NB4 (cell line): ENCODE measurements at places on chromosomes 11 and 22.

DNA sequence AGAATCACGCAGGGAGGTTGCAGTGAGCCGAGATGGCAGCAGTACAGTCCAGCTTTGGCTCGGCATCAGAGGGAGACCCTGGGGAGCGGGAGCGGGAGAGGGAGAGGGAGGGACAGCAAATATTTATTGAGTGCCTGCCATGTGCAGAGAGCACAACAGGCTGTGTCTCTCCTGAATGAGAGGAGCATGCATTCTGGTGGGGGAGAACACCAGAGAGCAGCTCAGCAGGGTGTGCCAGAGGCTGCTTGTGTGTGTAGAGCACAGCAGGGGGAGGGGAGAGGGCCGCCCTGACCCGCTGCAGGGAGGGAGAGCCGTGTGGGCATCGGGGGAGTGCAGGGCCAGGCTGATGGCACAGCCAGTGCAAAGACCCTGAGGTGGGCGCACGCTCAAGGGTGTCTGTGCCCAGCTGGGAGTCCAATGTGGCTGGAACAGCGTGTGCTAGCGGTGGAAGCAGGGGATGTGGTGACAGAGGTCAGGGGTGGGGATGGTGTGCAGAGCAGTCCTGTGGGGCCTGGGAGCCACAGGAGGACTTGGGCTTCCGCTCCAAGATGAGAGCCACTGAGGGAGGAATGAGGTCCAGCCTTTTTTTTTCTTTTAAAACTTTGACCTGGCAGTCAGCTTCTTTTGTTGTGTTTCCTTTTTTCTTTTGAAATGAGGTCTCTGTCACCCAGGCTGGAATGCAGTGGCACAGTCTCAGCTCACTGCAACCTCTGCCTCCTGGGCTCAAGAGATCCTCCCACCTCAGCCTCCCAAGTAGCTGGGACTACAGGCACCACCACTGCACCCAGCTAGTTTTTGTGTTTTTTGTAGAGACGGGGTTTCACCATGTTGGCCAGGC, 12.0 kb downstream of the PPIL2 start:
- DNase-seq: no peak

DNA sequence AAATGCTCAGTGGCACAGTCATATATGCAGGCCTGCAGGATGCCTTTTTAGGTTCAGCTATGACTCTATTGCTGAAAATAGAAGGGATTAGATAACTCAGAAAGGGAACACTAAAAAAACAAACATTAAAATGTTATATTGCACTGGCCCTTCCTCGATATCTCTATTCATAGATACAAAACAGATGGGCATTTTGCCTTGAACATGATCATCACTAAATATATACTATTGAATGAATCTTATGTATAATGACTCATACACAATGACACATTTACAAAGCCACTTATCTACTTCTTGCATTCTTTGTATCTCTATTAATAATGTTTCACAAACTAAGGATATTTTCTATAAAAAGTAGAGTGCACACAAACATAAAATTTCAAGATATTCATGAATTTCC, 2352.8 kb upstream of the RAG2 start:
- no peak for DNase-seq

- DNase-seq: no peak
Measured at GRCh38 chr11:110857892-110858546, 145.8 kb upstream of the ARHGAP20 start.

DNA sequence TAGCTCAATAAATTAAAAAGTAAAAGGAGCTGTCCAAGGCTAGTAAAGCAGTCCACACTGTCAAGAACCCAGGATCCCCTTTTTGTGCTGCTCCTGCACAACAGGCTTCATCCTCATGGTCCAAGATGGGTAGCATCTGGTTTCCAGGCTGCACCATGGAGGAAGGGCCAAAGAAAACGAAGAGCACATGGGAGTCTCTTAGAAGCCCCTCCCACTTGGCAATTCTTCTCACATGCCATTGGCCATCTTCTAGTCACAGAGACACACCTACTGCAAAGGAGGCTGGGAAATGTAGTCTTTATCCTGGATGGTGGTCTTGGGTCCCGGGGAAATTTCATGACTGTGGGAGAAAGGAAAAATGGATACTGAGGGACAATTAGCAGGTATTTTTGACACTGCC, 37.8 kb downstream of the PRR5L start:
- DNase-seq: peak; percentile 34

- DNase-seq: no peak
Measured at GRCh38 chr11:912266-912665, 1.7 kb upstream of the CHID1 start.

GRCh38 chr11:10667521-10667885, 26.1 kb downstream of the IRAG1 start:
- DNase-seq: no peak

- DNase-seq: no peak
Measured at GRCh38 chr11:11345099-11345498, 8.0 kb downstream of the CSNK2A3 start.

GRCh38 chr11:60914633-60915247, 782 bp downstream of the TMEM109 start:
- peak; percentile 70 for DNase-seq

DNA sequence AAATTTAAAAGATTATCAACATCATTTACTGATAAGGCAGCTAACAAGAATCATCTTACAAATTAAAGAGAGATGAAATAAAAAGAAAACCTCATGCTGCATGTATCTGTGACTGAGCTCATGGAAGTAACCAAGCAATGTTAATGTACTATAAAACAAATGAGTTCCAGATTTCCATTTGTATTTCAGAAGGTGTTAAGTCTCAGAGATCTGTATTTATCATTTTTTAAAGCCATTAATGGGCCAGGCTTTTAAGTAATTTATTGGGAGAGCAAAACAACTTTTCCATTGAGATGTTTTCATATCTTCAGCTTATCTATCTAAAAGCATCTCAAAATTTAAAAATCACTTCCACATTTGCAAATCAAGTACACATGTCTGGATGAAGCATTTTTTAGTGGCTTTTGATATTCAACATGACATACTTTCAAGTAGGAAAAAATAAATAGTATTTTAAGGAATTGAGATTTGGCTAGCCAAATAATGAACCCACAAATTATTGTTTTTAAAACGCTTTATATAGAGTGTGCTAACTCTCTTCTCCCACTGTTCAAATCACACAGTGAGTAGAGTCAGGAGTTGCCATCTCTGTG, 17.9 kb upstream of the BBOX1 start:
- no peak for DNase-seq

DNA sequence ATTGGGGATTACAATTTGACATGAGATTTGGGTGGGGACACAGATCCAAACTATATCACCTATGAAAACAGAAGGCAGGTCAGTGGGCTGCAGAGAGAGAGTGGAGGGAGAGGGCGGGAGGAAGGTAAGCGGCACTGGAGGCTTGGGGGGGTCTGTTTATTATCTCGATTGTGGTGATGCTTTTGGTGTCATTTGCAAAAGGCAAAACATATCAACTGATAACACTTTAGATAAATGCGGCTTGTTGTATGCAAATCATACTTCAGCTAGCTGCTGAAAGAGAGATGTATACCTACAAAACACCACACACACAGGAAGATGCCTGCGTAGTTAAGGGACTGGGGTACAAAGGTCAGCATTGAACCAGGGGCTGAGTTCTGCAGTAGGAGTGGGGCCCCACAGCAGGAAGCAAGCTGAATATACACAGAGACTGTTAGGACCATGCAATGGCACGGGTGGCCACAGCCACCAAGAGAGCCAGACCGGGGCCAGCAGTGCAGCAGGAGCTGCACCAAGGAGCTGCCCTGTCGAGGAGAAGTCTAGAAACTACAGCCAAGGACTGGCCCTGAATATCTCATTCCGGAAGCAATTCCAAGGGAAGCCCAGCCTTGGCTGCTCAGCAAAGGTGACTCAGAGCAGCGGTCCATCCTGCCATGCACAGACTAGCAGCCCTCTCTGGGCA, 23.8 kb upstream of the TOLLIP start:
- DNase-seq: no peak

DNA sequence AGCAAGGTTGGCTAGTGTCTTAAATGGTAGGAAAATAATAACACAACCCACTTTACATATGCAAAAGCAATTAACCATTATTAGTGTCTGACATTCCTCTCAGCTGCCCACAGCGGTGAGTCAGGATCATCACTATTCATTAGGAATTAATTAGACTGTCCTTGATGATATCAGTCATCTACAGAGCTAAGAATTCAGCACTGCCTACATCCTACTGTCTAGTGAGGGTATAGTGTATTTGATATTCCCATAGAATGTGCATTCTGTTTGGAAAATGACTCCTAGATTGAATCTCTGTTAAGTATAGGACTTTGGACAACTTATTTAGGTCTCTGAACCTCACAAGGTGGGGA, 82.2 kb downstream of the TEAD1 start:
- DNase-seq: no peak

- no peak for DNase-seq
Measured at GRCh38 chr11:63853476-63853875, 14.6 kb downstream of the MARK2 start.

- peak; percentile 20 for DNase-seq
Measured at GRCh38 chr11:107044503-107044902, 26.2 kb upstream of the GUCY1A2 start.

GRCh38 chr11:30326906-30327305, 4.0 kb downstream of the ARL14EP start:
- DNase-seq: no peak

- DNase-seq: peak; percentile 38
Measured at GRCh38 chr11:48043111-48043990, 63.0 kb downstream of the PTPRJ start.

- peak; percentile 87 for DNase-seq
Measured at GRCh38 chr11:17277024-17277584, 565 bp downstream of the NUCB2 start.

DNA sequence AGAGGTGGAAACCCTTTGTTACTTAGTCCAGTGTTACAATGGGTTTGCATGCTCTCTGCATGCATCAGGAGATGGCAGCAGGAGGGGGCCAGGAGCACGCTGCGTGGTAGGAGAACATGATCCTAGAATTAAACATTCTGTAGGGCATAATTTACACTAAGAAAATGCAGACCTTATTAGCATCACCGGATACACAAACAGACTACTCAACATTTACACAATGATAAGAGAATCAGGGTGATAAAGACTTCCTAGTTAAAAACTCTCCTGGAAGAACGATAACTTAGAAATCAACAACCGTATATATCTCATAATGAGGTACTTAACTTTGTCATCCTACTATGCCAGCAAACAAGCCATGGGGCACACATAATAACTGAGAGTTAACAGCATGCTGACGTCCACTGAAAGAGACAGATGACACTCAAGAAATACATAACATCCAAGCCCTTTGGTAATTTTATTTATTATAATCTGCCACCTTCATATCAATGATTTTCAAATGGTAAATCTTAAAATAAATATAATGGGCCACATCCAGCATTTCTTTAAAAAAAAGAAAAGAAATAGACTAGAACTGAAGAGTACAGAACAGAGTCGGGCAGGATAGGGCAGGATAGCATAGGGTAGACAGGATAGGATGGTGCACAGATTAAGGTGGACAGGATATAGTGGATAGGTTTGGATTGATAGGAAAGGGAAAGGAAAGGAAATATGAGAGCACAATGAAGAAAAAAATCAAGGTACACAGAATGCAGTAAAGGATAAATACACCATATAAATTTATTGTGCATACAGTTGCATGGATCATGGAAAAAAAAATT, 27.5 kb downstream of the CADM1 start:
- no peak for DNase-seq

GRCh38 chr11:86218125-86219084, 26.1 kb upstream of the EED start:
- DNase-seq: peak; percentile 82

DNA sequence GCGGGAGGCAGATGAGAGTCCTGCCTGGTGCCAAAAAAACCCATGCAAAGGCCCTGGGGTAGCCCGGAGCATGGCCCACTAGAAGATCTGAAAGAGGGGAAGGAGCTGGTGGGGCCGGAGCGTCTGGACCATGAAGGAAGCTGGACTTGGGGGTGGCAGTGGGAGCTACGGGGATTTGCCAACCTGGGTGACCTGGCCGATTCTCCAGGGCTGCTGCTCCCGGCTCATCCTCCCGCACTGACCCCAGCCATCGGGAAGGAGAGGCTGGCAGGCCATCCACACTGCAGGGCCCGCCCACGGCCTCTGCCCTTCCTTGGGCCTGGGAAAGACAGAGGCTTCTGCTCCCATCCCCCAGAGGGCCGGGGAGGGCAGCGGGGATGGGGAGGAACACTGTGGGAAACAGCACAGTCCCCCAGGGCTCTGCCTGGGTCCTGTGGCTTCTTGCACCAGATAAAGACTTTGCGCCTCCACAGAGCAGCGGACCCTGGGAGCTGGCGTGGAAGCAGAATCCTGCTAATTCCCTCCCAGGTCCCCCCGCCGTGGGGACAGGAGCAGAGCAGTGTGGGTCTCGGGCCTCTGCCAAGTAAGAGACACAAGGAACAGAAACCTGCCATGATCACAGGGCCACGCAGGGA, 87.1 kb upstream of the LINC01488 start:
- no peak for DNase-seq

DNA sequence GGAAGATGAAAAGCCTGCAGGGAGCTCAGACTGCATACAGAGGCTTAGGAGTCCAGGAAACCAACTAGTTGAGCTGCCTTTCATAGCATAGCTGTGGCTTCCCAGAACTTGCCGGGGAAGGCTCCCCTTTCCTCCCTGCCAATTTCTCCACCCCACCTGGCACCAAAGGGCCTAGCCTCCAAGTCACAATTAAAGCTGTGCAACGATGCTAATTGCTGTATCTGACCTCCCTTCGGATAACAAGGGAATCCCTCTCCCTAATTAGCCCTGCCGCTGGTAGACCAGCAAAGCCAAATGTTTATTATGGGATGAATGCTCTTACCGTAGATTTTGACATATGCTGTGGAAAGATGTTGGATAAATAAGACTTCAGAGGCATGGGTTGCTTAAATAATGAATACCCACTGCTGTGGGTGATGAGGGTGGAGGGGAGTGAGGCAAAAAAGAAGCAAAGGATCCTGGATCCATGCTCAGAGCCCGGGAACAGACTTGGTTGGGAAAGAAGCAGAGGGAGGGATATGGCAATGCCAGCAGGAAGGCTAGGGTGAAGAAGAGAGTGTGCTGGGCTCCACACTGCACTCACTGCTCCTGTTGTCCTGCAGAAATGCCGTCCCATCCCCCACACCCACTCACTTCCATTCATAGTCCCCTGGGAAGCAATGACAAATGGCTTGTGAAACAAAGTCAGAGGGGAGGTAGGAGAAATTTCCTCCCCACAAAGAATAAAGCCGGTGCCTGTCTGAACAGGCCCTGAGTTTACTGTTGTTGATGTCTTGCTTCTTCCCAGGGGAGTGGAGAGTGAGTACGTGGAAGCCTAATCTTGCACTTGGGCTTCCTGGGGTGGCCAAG, 608.1 kb upstream of the CADM1 start:
- no peak for DNase-seq

DNA sequence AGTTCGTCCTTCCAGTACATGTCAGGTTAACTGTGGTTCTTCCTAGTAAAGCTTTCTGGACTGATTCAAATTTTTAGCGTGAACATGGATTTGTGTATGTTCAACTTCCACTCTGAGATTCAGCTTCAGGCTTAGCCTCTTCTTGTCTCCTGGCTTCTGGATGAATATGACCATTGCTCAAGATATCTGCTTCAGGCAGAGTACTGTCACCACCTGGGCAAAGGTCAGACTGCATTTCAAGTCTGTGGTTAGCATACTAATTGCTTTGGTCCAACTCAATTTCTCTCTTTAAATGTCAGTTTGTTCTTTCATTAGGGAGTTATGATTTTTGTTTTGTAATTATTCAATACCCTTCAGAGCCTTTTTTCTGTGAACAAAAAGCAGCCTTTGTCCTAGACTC, 440.0 kb downstream of the NELL1 start:
- DNase-seq: no peak
